ENCODE measurements at places on chromosomes 16 and 17.

DNA sequence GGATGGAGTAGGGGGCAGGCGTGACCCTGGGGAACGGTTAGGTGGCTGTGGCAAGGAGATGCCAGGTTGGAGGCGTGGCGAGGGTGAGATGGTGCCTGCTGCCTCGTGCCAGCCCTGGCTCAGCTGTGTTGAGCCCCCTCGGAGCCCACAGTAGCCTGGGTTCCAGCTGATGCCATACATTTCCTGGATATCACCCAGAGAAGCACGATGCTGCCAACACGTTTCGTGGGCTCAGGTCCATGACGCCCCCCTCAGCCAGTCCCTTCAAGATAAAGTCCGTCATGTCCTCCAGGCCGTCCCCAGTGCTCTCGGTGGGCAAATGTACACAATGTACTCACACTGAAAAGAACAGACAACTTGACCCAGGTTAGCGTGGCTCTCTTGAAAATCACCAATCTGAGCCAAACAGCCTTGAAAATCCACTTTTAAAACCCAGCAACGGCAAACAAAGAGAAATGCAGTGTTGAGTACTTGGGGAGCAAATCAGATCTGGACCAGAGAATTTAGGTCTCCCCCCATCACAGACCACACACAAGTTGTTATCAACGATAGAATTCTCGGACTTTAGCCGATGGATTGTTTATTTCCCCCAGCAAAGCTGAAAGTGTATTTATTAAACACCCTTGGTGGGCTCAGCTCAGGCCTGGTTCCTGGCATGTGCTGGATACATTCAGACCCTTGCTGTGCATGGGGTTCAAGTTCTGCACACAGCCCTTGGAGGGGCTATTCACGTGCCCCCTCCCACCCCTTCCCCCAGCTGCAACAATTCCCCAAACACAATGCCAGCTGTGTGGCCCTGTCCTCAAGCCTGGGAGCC is 102.8 kb upstream of the PLCG2 start:
- no peak for DNase-seq

DNA sequence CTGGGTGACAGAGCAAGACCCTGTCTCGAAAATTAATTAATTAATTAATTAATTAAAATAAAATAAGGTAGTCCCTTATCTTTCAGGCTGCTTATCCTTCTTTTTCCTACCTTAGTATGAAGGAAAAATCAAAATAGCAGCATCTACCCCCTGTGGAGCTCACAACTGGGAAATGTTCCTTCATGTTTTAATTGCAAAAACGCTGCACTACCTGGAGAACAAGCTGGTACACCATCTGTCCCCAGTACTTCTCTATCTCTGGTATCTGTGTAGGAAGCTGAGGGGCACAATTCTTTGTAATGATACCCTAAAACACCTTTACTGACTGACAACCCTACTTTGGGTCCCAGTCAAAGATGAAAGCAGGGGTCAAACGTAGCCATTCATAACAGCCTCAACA is 55.1 kb upstream of the MNT start:
- DNase-seq = no peak

DNA sequence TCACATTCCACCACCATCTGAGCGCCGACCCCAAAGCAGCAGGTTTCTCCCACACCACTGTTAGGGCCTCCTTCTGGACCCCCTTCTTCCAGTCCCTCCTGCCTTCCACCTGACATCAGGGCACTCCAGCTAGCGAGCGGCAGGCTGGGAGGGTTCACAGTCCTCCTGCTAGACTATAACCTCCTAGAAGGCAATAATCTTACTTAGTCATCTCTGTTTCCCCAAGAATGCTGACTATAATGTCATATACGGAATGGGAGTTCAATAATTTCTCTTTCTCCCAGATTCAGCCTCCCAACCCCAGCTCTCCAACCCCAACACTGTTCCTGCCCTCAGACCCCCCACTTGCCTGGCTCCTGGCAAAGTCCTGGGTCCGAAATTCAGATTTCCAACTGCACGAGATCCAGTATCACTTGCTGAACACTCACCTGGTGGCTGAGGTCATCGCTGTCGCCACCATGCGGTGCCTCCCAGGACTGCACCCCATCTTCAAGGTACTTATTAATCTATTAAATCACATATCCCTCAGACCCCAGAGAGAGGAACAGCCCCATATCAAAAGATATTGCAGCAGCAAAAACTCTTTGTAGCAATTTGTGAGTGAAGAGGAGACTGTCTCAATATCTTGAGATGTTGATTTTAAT is 5.6 kb downstream of the ALOX12 start:
- DNase-seq = no peak

DNA sequence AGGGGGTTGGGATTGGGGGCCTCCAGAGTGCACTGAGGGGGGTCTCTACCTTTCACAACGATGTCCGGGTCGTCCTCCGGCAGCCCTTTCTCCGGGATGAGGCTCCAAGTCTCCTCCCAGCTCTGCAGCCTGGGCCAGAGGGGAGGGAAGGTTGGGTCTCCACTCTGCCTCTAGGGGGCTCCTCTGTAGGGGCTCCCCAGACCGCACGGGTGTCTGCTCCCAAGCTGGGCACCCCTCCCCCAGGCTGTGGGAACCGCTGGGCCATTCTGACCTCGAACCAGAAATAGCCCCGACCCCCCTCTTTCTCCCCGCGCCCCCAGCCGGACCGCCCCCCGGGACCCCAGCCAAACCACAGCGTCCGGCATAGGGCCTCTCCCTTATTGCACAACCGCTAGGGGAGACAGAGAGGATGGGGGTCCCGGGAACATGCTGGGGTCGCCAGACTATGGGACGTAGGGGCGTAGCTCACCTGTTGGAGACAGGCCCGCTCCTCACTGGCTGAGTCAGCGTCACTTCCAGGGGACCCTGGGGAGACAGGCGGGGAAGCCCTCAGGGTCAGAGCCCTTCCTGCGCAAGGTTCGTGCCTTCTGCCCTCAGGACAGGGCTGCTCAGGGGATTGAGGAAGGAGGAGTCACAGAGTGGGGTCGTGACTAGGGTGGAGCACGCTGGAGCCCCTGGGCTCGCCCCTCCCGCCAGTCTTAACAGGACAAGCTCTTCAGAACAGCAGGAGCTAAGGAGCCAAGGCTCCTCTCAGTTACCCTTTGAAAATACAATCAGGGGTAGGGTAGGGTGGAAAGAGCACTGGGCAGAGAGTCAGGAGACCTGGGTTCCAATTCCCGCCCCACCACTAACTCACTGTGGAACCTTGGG is 2.7 kb downstream of the PLEKHH3 start:
- no peak for DNase-seq

DNA sequence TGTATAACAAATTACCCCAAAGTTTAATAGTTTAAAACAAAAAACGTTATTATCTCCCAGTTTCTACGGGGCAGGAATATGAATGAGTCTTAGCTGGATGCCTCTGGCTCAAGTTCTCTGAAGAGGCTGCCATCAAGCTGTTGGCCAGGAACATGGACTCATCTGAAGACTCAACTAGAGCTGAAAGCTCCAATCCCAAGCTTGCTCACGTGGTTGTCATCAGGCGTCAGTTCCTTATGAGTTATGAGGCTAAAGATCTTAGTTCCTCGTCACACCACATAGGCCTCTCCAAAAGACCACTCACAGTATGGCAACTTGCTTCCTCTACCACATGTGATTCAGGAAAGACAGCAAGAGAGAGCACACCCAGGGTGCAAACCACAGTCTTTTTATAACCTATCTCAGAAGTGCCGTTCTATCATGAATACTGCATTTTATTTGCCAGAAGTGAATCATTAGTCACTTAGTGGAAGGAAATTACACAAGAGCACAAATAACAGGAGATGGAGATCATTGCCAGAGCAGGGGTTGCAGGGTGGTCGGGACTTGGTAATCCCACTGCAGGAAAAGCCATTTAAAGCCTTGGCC is 48.7 kb upstream of the NLK start:
- DNase-seq = no peak

GRCh38 chr16:66152823-66153393 is 213.6 kb upstream of the CDH5 start:
- no peak for DNase-seq

DNA sequence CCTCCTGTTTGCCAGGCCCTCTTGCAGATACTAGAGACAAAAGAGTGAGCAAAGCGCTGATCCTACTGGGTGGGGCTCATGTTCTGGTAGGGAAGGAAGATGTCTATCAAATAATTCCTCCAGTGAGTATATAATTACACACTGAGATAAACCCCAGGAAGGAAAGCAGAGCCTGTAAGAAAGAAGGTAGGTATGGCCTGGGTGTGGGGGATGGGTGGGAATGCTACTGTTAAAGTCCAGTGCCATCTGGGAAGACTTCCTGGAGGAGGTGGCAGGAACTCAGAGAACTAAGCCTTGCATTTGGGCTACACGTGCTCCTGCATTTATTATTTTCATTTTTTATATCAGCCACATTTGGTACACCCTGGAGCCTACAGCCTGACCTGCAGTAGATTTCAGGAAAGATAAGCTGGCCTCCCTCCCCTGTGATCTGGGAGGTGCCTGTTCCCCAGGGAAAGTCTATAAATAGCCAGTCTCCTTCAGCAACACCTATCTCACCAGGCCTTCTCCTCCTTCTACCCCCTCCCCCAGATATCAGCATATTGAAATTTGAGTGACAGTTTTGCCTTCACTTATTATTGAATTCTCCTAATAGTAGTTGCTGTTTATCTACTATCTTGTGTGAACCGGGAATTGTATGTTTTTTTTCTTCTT is 11.5 kb downstream of the ATP2C2 start:
- no peak for DNase-seq

GRCh38 chr17:1137465-1137894 is 42.3 kb downstream of the ABR start:
- no peak for DNase-seq
